Uterus (tissue), 4 donors: ENCODE measurements at places on chromosomes 3 and 15. TPM values are rescaled to one million over a fixed set of nuclear protein-coding genes. Genes with fewer than 3 reads are reported as not detected.

DNA sequence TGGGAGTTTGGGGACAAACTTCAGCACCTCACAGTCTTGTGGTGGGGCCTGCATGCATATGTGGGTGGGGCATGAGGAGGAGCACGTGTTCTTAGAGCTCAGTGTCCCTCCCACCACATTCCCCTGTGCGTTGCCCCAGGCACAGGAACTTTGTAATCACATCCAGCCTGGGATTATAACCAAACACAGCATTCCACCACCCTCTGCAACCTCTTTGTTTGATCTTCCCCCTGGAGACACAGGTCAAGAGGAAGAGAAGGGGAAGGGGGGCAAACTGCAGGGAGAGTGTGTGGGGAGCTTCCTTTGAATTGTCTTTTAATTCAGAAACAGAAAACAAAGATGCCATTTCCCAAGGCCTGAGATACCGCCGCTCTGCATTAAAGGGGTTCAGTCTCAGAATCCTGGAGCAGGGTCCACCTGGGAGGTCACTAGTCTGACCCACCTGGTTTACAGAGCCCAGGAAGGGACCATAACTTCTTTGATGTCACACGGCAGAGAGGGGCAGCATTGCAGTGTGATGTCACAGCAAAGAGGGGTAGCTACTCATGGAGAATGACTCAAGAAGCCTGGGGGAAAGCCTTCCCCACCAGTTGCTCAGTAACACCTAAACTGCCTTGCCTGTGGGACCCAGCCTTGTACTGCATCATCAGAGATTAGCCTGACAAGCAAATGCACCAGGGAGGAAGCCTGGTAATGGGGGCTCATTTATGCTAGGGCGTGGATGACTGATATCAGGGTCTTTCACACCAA lies 106.3 kb upstream of the RNU6-1 start:
- DNase-seq = peak; percentile 64

GRCh38 chr15:38509152-38509551 lies 55.2 kb downstream of the FAM98B start:
- DNase-seq = no peak

The MINDY4B gene
- total RNA-seq = not detected

The NEK11 gene
- 25.2 TPM for total RNA-seq

GRCh38 chr3:85074003-85074402 lies 115.2 kb downstream of the CADM2 start:
- DNase-seq = no peak

The CFAP20DC gene
- 5.1 TPM for total RNA-seq

- no peak for DNase-seq
These were observed 37.5 kb downstream of the EHD4 start for GRCh38 chr15:41934843-41935242.
